LNCaP clone FGC (cell line): ENCODE measurements at places on chromosomes 6 and 20.

- no peak for DNase-seq
These were observed 110.3 kb upstream of the TNFAIP3 start for GRCh38 chr6:137756788-137757187.

DNA sequence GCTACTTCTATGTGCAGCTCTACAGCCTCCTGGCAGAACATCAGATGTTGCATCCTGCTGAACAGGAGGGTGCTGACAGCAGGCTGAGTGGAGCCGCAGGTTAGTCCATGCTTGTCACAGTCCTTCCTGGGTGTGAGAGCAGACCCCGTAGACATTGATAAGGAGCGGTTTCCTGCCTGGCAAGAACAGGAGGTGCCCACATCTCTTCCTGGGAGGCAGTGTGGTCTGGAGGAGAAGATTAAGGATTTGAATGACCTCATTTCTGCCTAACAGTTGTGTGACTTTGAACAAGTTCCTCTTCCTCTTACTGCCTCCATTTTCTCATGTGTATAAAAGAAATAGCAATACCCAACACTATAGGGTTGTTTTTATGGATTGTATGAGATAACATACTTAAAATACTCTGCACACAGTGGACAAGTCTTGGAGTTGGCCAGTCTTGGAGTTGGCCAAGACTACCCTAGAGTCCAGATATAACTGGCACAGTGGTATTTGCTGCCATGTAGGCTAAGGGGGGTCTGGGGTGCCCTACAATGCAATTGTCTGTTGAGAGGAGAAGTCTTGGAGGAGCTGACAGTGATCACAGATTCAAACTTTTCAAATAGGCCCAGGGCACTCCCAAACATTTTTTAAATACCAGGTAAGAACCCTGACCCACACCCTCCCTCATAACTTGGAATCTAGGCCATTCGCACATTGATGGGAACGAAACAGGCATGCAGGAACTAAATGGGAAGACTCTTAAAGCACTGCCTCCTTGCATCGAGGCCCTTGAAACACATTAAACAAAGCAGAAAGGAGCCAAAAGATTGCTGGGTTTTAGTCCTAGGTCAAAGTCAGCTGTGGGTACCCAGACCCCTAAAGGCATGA is 32.6 kb upstream of the TBC1D7 start:
- DNase-seq = no peak

DNA sequence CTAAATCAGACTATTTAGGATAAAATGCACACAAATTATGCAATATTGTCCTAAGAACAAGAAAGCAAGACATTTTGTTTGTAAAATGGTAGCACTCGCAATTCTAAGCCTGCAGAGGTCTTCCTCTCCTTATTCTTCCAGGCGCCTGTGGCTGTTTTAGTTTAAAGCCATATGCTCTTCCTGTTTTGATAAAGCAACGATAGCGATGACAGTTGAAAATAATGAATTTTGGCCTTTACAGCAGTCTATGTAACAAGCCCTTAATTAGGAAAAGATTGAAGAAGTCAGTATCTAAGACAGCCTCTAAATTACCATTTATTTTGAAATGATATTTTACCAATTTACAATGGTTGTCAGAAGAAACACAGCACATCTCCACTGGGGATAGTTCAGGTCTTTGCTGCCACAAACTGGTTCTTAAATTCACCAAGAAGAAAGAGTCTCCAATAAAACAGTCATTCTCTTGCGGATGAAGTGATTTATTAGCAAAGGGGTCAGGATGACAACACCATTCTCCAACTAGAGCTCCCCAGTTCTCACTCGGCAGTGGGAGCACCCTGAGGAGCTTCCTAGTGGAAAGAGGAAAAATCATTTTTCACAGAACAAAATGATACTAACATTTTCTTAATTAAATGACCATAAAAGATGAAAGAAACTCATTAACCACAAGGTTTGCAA is 21.4 kb downstream of the UBE3D start:
- DNase-seq = no peak

GRCh38 chr6:134456226-134456625 is 138.3 kb upstream of the SGK1 start:
- no peak for DNase-seq

GRCh38 chr6:43307451-43308100 is 1.1 kb downstream of the CRIP3 start:
- no peak for DNase-seq

GRCh38 chr6:39386487-39386886 is 64.0 kb upstream of the KCNK16 start:
- no peak for DNase-seq

- no peak for DNase-seq
These were observed 304.9 kb downstream of the EYA4 start for GRCh38 chr6:133546098-133546497.

DNA sequence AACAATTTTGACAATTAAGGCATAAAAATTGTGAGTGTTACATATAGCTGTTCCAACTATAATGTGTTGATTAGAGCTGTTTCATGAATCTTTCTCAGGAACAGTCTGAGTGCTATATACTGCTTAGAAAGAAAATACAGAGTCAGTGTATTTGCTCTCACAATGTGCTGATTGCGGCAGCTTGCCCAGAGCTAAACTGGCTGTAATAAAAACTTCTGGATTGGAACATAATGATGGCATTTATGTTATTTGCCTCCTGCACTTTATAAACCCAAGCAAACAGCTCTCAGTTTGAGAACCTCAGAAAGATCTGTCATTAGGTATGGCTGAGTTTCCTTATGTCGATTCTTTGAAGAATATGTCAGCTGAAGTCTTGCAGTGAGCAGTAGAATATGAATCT is 29.5 kb downstream of the FLRT3 start:
- DNase-seq = no peak

DNA sequence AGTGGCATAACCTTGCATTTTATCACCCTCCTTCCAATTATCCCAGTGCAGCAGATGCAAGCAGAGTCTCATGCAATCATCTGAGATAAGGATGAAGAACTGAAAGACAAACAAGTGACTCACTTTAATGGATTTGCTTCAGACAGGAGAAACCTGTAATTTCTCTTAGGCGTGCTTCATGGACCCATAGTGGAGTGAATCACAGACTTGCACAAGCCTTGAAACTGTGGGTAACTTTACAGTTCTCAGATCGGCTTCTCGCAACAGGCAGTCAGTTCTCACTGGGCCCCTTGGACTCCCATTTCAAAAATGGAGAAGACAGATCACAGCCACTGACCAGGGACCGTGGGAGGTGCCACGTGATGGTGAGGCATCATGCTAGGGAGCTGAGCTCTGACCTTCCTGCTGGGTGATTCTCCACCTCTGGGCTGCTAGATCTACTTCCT is at the start of gene ADGRF4:
TSS of gene ADGRF4 (plus strand) at position 239 of the 446 bp plus-strand sequence. CDS start 8,666 bp downstream, outside the sequence.
- peak; percentile 41 for DNase-seq

DNA sequence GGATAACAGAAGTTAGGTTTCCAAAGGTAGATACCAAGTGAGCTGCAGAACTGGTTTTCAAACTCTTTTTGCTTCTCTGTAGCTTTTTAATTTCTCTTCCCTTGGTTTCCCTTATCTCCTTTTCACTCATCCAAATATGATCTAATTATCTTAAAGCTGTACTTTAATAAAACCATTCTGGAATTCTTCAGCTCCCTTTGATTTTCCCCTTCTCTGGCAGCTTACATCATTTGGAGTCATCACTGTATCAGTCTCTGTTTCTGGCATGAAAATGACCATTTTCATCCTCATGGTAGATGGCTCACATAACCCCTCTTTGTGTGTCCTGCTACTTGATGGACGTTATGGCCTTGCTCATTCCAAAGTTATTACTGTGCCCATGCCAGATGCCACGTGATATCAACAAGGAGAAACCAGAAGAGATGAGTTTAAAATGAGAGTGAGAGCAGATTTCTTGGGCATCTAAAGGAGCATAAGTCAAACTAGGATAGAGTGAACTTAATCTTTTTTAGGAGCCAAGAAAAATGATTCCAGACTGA is 620.2 kb downstream of the QKI start:
- no peak for DNase-seq

GRCh38 chr6:78770765-78771164 is 96.6 kb upstream of the IRAK1BP1 start:
- DNase-seq = no peak
